ENCODE measurements at places on chromosomes 2 and 18. TPM values are rescaled to one million over a fixed set of nuclear protein-coding genes. Genes with fewer than 3 reads are reported as not detected.

Gene C1QL2
- 1.6 TPM for total RNA-seq

Gene SYT4
- total RNA-seq = 499 TPM

Gene INPP5D
- 2.5 TPM for total RNA-seq

Gene NCKAP5
- total RNA-seq = 14.0 TPM

Gene FAM110C
- 3.1 TPM for total RNA-seq

Gene SLC4A5
- 2.2 TPM for total RNA-seq

Gene UGT1A10
- not detected for total RNA-seq

Gene NCK2
- 86.1 TPM for total RNA-seq

Gene EPAS1
- total RNA-seq = 6.1 TPM

Gene GALNT13
- total RNA-seq = 28.4 TPM

Gene DNAJC5G
- not detected for total RNA-seq

Gene MAB21L4
- total RNA-seq = not detected

Gene STAT4
- 1.2 TPM for total RNA-seq

Gene IL1RL1
- total RNA-seq = not detected

Gene NIFK
- 51.6 TPM for total RNA-seq

Gene CD207
- total RNA-seq = not detected

Gene ANKRD30BL
- total RNA-seq = 27.9 TPM

Gene DGKD
- total RNA-seq = 33.1 TPM

Gene SPC25
- 3.4 TPM for total RNA-seq

Gene FSIP2
- 8.6 TPM for total RNA-seq

Gene SP140L
- 0.47 TPM for total RNA-seq

Gene MAP4K3
- total RNA-seq = 122 TPM

Gene SCN2A
- 219 TPM for total RNA-seq

Measured in occipital lobe (tissue), 3 donors.